Stimulated activated CD4-positive, alpha-beta T cell treated with anti-CD3 and anti-CD28 coated beads, TNF-alpha, amount 100 ng/mL, for 48 hours (primary cell): ENCODE measurements at places on chromosomes 2 and 18.

DNA sequence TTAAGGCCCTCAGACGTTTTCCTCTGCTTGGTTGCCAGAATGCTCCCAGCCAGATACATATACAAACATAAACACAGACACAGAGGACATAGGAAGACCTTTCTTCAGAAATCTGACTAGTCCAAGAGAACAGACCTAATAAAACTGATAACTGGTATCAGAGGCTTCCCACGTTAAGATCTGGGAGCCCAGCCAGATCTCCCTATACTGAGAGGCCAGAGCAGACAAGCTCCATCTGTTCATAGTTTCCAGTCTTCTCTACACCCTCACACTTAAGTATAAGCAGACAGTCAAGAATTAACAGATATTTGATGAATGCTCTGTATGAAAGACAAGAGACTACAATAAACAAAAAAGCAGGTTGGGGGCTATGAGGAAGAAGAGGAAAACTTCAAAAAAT lies 240.5 kb upstream of the CHAC2 start:
- no peak for DNase-seq

DNA sequence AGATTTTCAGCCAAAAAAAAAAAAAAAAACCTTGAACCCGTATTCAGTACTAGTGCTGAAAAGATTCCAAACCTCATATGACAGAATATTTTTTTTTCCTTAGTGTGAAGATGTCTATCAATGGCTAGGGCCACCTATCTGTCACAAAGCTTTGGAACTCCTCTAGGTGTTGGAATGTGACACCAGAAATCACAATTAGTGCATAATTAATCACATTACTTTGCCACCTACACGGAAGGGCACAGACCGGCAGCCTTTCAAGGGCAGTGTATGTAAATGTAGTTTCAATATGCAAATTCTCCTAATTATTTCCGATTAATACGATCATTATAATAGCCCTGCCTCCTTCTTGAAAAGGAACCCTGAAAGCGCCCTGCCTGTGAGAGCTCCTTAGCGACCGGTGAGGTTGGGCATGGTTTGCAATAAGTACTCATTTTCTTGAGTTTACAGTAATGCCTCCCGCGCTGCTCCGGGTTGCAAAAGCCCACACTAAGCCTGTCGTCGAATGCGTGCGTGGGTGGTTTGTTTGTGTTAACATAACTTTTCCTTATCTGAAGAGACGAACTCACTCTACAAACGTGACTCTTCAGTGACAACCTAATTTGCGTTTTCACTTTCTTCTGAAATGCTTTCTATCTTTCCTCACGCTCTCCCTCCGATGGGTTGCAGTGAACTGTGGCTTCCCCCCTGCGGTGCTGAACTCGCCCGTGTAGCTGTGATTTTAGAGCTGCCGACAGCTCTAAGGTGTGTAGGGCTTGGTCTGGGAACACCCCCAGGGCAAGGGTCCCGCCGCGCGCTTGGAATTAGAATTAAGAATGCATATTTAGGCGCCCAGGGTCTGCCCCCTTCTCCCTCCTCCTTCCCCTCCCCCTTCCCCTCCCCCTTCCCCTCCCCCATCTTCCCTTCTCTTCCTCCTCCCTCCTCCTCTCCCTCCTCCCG lies 765 bp upstream of the ID2 start:
- peak; percentile 83 for DNase-seq

- no peak for DNase-seq
Observed at GRCh38 chr18:48003426-48004349, 73.2 kb upstream of the SMAD2 start.

DNA sequence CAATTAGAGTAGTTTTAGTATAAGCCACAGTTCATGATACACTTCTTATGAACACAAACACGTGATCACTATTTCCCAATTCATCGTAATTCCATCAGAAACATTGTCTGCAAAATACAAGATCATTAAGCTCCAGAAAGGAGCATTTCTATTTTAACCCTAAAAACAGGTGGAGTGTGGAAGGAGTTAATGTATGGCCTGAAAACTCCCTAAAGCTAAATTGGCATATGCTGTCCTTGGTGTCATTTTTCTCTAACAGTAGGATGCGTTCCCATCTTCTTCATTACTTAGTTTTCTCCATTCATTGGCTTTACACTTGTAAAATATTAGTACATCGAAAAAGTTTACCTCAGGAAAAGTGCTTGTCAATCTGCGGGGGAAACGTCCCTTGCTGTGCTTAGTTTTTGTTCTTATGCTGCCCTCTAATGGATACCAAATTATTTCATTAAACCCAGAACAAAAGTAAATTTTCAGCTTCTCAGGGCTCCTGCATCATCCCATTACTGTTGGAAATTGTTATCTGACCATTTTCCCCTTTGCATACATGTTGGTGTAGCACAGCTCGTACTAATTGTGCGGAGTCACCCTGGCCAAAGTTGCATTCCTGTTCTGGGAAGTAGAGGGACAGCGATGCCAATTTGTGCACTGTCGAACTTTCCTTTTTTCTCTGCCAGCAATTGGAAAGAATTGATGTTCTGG lies 153.4 kb downstream of the GPD2 start:
- DNase-seq = no peak

GRCh38 chr2:67013821-67014220 lies 383.3 kb upstream of the ETAA1 start:
- DNase-seq = no peak

GRCh38 chr18:54532222-54532621 lies 58.8 kb upstream of the DYNAP start:
- DNase-seq = no peak

DNA sequence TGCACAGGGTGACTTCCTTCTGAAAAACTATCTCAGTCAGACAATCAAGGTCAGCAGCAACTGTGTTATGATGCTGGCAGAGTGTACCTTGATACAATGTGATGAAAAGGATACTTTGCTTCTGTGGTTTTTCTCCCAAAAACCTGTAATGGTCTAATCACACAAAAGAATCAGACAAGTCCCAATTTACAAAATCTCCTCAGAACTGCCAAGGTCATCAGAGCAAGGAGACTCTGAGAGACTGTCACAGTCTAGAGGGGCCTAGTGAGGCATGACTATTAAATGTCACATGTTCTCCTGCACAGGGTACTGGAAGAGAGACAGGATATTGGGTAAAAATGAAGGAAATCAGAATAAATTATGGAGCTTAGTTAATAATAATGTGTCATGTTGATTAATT lies 185.4 kb downstream of the ST6GAL2 start:
- DNase-seq = no peak

DNA sequence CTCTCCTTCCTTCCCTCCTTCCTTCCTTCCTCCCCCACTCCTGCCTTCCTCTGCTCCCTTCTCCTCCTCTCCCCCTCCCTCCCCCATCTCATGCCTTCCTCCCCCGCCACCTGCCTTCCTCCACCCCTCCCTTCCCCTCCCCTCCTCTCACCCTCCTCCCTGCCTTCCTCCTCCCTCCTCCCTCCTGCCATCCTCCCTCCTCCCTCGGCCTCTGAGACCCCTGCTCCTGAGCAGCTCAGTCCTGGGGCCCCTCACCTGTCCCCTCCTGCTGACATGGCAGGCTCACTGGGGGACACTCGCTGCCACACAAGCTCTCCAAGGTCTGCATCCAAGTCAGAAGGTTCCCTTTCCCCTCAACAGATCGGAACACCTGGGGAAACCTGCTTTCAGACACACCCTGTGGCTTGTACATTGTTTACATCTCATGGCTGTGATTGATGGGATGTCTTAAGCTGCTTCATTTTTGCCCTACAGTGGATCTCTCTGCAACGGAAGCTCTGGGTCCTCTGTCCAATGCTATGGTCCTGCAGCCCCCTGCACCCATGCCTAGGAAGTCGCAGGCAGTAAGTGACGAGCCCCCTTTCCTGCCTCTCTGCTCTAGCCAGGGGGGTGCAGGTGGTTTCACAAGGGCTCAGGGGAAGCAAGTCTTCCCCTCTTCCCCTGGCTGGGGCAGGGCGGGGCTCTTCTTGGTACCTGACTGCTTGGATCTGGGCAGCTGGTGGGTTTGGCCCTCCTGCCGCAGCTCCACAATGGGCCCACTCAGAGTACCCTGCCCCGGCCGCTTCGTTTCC lies 22.9 kb downstream of the ITGB1BP1 start:
- no peak for DNase-seq

DNA sequence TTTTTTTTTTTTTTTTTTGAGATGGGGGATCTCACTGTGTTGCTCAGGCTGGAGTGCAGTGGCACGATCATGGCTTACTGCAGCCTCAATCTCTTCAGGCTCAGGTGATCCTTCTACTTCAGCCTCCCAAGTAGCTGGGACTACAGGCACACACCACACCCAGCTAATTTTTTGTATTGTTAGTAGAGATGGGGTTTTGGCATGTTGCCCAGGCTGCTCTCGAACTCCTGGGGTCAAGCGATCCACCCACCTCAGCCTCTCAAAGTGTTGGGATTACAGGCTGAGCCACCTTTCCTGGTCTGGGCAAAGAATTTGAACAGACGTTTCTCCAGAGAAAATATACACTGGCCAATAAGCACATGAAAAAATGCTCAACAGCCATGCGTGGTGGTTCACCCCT lies 2.9 kb upstream of the SNRNP200 start:
- DNase-seq = no peak

DNA sequence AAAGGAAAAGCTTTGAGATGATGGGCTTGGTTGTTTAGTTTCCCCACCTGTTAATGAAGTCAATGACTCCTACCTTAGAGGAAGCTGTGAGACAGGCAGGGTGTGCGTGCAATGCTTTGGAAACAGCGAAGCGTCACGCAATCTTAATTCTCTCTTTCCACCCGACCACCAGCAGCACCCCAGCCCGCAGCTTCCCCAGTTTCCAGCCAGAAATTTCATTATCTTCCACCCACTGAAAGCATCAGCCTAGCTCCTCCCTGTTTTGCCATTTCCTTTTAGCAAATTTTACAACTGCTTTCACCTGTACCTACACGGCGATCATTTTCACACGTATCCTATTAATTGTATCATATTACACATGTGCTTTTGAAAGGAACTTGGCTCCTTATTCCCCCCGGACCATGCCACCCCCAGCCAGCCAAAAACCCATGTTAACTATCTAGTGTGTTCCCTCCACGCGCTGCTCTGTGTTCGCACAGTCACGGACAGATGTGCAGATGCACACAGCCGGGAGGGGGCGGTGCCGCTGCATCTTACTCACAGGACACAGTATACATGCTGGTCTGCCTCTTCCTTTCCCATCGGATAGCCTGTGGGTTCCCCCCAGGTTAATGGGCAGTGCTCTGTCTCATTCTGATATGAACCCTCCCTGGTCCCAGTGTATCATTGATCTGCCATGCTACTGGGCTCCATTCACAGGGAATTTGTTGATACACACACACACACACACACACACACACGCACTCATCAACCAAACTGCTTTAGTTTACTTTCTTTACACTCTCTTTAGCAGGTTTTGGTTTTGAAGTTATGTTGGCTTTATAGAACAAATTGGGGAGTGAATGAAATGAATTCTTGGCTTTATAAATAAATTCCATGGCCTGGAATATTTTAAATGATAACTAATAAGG lies 22.4 kb downstream of the CYP27C1 start:
- DNase-seq = peak; percentile 49

- no peak for DNase-seq
Observed at GRCh38 chr18:64017870-64018269, 48.0 kb downstream of the SERPINB8 start.

DNA sequence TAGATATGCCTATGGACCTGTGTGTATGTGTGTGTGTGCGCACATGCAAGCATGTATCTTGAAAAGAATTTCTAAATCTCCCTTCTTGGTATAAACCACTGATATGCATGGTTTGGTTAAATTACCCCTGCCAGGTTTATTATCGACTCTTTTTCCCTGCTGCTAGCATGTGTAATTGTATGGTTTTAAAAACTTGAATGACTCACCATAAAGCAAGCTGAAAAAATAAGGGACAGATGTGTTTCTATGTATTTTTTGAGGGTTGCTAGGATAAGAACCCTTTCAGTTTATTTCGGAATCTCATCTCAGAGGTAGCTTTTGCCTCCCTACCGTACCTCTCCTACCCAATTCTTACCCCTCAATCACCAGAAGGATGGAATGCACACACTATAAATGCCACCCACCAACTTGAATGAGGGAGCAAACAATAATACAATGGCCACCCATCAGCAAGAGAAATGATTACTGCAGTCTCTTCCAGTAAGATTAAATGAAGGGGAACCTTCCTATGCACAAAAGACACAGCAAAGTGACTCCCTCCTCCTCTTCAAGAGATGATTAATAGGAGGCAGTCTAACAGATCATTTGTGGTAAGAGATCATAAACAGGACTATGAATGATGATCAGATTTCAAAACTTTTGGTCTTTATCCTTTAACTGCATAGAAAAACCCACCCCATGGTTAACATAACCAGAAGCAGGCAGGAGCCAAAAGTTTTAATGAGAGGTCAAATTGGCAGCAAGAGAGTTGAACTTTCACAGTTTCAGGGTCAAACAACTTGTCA lies 357.2 kb downstream of the SATB2 start:
- no peak for DNase-seq

DNA sequence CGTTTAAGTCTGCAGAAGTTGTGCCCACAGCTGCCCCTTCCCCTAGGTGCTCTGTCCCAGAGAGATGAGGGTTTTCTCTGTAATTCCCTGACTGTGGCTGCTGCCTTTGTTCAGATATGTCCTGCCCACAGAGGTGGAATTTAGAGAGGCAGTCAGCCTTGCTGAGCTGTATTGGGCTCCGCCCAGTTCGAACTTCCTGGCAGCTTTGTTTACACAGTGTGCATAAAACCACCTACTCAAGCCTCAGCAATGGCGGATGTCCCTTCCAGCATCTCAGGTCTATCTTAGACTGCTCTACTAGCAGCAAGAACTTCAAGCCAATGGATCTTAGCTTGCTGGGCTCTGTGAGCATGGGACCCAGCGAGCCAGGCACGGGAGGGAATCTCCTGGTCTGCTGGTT lies 48.1 kb downstream of the LHCGR start:
- no peak for DNase-seq

- DNase-seq = no peak
Observed at GRCh38 chr2:41774011-41774605, 273.7 kb upstream of the PKDCC start.

DNA sequence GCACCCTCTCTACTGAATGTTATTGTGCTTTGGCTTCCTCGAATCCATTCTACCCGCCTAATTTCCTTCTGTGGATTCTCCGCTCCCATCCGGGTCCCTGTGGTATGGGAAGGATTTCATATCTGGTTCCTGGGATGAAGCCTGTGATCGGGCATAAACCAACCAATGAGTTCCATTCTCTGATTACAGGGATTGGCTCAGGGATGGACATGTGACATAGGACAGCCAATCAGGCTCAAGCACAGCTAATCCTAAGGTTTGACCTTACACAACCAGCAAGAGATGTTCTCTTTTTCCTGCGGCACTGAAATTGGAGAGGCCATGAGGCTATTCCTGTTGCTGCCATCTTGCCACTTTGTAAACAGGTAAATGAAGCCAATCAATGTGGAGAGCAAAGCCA lies 168.1 kb upstream of the SMAD2 start:
- DNase-seq = no peak

GRCh38 chr18:26771524-26771923 lies 94.0 kb downstream of the AQP4 start:
- no peak for DNase-seq
